ENCODE measurements at places on chromosomes 6 and 20.

GRCh38 chr6:166045173-166045859, 122.3 kb downstream of the TBXT start:
- no peak for DNase-seq

DNA sequence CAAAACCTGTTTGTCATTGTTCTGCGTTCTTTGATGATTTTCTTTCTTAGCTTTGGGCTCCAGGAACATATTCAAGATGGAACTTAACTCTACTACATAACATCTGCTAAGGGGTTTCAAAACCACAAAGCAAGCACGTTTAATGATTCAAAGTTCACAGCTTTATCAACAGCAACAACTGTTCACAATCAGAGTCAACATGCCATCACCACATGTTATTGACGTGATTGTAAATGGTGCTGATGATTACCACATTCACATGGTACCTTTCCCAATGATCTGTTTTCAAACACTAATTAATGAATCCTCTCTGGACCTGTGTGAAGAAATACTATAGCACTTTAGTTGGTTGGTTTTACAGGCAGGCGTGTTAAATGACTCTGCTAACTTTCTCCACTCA, 180.6 kb upstream of the CEP162 start:
- no peak for DNase-seq

DNA sequence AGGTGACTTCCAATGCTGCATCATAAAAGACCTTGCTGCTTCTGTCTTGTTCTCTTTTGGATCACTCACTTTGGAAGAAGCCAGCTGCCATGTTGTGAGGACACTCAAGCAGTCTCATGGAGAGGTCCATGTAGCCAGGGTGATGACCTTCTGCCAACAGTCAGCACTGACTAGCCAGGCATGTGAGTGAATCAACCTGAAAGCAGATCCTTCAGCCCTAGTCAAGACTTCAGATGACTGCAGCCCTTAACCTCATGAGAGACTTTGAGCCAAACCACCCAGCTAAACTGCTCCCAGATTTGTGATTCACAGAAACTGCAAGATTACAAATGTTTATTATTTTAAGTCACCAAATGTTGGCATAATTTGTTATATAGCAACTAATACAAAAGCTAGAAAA, 86.0 kb upstream of the IYD start:
- no peak for DNase-seq

- DNase-seq = no peak
These were observed 163.6 kb downstream of the SYNDIG1 start for GRCh38 chr20:24633026-24633425.

DNA sequence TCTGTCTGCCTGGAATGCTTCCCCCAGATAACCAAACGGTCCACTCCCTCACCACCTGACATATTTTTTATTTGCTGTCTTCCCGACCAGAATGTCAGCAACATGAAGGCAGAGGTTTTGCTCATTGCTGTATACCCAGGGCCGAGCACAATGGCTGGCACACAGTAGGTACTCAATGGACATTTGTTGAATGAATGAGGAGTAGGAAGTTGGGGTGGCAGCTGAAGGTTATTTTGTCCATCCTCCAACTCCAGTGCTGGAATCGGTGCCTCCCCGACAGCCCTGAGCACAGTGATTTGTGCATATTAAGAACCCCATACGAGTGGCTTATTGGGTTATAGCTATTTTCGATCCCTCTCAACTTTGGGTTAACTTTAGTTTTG, 10.3 kb downstream of the DUSP15 start:
- DNase-seq = no peak

- DNase-seq = no peak
These were observed 4.7 kb upstream of the ADGRG6 start for GRCh38 chr6:142296975-142297604.

DNA sequence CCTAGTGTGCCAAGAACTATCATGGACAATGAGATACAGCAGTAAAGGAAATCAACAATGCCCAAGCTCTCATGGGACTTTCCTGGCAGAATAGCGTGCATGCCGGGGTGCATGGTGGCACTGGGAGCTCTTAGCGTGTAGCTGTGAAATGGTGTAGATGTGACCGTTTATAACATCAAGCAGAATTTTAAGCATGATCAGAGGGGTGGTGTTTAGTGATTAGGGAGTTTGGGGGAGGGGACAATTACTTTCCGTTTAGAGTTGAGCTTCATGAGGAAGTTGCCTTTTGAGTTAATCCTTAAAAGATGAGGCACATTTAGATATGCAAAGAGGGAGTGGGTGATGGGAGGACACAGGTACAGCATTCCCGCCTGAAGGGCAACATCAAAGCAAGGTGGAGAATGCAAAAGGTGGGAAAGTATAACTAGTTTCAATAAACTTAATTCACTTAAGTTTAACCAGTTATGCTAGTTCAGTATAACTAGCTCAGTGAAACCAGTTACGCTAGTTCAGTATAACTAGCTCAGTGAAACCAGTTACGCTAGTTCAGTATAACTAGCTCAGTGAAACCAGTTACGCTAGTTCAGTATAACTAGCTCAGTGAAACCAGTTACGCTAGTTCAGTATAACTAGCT, 661.6 kb downstream of the QKI start:
- no peak for DNase-seq

All from HuH-7.5 (cell line).